Activated CD8-positive, alpha-beta memory T cell treated with anti-CD3 and anti-CD28 coated beads for 1 hour (primary cell): ENCODE measurements at places on chromosomes 4 and X.

- no peak for DNase-seq
These were observed 405.9 kb upstream of the MAD2L1 start for GRCh38 chr4:120472447-120473131.

- no peak for DNase-seq
These were observed 247.8 kb upstream of the DKK2 start for GRCh38 chr4:107283587-107284559.

DNA sequence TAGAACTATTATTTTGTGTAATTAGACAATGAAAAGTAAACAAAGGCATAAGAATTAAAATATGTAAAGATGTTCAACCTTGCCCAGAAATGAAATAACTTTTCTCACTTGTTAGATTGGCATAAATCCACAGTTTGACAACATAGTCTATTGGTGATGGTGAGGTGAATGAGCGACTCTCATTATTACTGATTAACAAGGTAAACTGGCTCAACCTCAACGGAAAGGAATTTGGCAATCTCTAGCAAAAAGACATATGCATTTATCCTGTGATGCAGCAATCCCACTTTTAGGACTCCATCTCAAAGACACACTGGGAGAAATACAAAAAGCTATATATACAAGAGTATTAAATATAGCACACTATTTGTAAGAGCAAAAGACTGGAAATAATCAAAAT is 22.3 kb downstream of the UBA6 start:
- DNase-seq, result no peak

- no peak for DNase-seq
These were observed 393.8 kb upstream of the GNPDA2 start for GRCh38 chr4:45120163-45120562.
